Heart right ventricle (tissue), 16 donors: ENCODE measurements at places on chromosomes 4 and X. TPM values are rescaled to one million over a fixed set of nuclear protein-coding genes. Genes with fewer than 3 reads are reported as not detected.

Gene TEX13C
- not detected for polyA plus RNA-seq

Gene ACE2
- 6.7 TPM for polyA plus RNA-seq

Gene MID1
- 1.4 TPM for polyA plus RNA-seq

Gene RIPPLY1
- not detected for polyA plus RNA-seq

Gene CSAG2
- not detected for polyA plus RNA-seq

Gene SHISA3
- polyA plus RNA-seq: 19.0 TPM

Gene ADH7
- polyA plus RNA-seq: 0.04 TPM

Gene CITED1
- polyA plus RNA-seq: not detected

Gene IRS4
- polyA plus RNA-seq: not detected

Gene TRIM2
- polyA plus RNA-seq: 2.8 TPM

Gene RENBP
- 16.6 TPM for polyA plus RNA-seq

Gene CD40LG
- 0.06 TPM for polyA plus RNA-seq

Gene MORC4
- 3.5 TPM for polyA plus RNA-seq

Gene UGT2B10
- not detected for polyA plus RNA-seq

Gene GPR119
- polyA plus RNA-seq: not detected

Gene MAGEB2
- polyA plus RNA-seq: not detected

Gene TSPAN7
- polyA plus RNA-seq: 49.3 TPM

Gene SHOX
- not detected for polyA plus RNA-seq

Gene USP26
- polyA plus RNA-seq: not detected

Gene RAI2
- 23.2 TPM for polyA plus RNA-seq

Gene MAEA
- polyA plus RNA-seq: 55.7 TPM

Gene PTPN13
- 1.9 TPM for polyA plus RNA-seq

Gene ETDB
- polyA plus RNA-seq: not detected

Gene ELOVL6
- polyA plus RNA-seq: 3.0 TPM

Gene PHOX2B
- polyA plus RNA-seq: not detected

Gene GAGE12F
- polyA plus RNA-seq: not detected

Gene GYPA
- polyA plus RNA-seq: not detected

Gene MAOB
- polyA plus RNA-seq: 33.6 TPM

Gene SPANXC
- polyA plus RNA-seq: not detected

Gene IL15
- 19.6 TPM for polyA plus RNA-seq

Gene SLITRK2
- polyA plus RNA-seq: 0.37 TPM

Gene PITX2
- 0.04 TPM for polyA plus RNA-seq

Gene PGRMC1
- 28.4 TPM for polyA plus RNA-seq

Gene HSFX4
- polyA plus RNA-seq: 0.07 TPM

Gene FREM3
- polyA plus RNA-seq: 0.01 TPM

Gene OTUD6A
- polyA plus RNA-seq: not detected
